ENCODE measurements at places on chromosomes 16 and 17. TPM values are rescaled to one million over a fixed set of nuclear protein-coding genes. Genes with fewer than 3 reads are reported as not detected.

GRCh38 chr16:9308356-9308801 is 216.9 kb downstream of the HAPSTR1 start:
- DNase-seq, result no peak

DNA sequence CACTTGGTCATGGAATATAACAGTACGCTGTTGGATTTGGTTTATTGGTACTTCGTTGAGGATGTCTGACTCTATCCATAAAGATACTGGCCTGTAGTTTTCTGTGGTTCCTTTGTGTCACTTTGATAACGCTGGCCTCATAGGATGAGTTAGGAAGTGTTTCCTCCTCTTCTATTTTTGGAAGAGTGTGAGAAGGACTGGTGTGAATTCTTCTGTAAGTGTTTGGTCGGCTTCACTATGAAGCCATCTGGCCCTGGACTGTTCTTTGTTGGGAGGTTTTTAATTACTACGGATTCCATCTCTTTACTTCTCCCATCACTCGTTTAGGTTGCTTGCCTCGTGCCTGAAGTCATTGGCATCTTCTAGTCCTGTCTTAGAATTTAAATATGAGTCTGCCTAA is 117.3 kb downstream of the OR1D5 start:
- no peak for DNase-seq

- no peak for DNase-seq
Measured at GRCh38 chr17:56917559-56918296, 3.9 kb upstream of the TRIM25 start.

DNA sequence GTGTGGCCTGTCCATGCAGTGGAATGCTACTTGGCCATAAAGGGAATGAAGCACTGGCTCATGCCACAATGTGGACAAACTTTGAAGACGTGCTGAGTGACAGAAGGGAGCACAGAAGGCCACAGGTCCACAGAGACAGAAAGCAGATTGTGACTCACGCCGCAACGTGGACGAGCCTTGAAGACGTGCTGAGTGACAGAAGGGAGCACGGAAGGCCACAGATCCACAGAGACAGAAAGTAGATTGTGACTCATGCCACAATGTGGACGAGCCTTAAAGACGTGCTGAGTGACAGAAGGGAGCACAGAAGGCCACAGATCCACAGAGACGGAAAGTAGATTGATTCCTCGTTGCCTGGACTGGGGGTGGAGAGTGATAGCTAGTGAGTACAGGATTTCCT is 19.2 kb downstream of the ZC3H18 start:
- DNase-seq, result no peak

Gene RAMP2
- total RNA-seq, result not detected

DNA sequence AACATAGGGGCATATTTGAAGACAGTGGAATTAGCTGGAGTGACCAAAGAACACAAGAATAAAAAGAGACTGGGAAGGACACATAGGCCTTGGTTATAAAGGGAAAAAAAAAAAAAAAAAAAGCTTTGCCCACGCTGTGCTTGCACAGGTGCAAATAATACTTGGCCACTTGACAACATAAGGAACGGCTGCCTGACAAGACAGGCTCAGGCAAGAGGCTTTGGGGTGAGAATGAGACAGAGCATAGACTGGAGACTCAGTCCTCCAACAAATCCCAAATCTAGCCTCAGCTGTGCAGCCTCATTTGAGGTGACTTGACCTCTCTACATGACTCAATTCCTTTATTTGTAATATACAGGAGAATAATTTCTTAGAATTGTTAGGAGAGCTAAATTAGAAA is 332.8 kb upstream of the DYNLRB2 start:
- no peak for DNase-seq

GRCh38 chr16:84647828-84648594 is at the start of gene KLHL36:
TSS of gene KLHL36 (plus strand) at chr16:84648511. CDS start at chr16:84650868, 2,357 bp downstream.
- DNase-seq, result no peak

- DNase-seq, result no peak
Measured at GRCh38 chr16:55577887-55578286, 11.4 kb downstream of the CAPNS2 start.

DNA sequence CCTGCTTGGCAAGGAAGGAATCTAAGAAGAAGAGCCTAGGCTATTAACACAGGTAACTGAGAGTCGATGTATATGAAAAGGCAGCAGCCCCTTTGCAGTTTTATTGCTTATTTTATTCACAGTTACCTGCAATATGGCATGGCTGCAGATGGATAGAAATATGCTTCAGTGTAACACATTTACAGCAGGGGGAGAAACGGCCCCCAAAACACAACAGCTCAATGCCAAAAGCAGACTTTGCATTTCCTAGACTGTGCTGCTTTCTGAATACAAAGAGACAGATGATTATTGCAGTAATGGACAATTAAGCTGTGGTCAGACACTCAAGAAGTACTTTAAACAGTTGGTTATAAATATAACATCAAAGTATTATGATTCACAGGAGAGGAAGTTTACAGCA is 108.0 kb upstream of the CDH13 start:
- no peak for DNase-seq

GRCh38 chr17:72388765-72389473 is 268.1 kb downstream of the SOX9 start:
- peak; percentile 15 for DNase-seq

DNA sequence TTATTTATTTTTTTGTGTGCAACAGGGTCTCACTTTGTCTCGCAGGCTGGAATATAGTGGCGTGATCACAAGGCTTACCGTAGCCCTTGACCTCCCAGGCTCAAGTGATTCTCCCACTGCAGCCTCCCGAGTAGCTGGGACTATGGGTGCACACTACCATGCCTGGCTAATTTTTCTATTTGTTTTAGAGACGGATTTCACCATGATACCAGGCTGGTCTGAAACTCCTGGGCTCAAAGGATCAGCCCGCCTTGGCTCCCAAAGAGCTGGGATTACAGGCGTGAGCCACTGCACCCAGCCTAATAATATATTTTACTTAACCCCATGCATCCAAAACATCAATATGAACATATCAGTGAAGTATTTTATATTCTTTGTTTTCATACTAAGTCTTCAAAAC is 2.0 kb downstream of the CCDC200 start:
- DNase-seq, result no peak

GRCh38 chr17:29557085-29557738 is 9.6 kb downstream of the ABHD15 start:
- peak; percentile 65 for DNase-seq

Gene CCP110
- total RNA-seq, result 13.7 TPM
